T follicular helper cell (primary cell): ENCODE measurements at places on chromosomes 3 and 15.

DNA sequence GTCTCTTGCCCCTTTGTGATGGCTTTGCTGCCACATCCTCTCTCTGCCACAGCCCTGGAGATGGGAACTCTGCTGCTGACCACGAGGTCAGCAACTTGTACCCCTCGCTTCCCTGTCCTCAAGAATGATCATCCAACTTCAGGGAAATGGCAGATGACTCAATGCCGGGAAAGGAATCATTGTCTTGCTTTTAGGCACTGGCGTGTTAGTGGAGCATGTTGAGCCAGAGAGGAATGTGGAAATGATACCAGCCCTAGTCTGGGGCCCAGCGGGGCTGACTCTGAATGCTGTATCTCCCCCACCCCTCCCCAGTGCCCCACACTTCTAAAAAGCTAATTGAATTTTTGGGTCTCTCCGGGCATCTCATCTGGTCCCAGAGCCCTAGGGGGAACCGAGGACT lies 184.9 kb upstream of the BHLHE40 start:
- DNase-seq: no peak

DNA sequence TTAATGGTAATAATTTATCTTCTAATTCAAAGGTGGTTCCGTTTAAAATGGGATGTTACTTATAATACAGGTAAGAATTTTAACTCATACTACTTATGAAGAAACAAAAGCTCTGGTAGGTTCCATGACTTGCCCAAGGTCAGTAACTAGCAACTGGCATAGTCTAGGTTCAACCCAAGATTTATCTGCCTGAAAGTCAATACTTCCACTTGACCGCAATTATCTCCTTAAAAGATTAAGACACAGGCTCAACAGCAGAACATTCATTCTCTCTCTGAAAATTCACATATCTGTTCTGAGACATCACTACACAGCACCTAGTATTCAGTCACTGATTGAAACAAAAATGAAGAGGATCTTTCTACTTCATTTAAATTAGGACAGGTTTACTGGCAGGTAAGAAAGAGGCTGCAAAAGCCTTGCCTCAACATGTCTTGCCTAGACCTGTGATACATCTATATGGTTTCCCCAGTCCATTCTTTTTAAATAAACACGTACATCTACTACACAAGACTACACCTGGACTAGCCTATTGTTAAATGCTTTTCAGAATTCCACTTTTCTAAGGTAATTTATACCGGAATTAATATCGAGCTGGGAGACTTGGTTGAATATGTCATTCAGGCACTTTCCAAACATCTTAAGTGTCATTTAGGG lies 1.2 kb downstream of the CSNK1G1 start:
- DNase-seq: no peak

GRCh38 chr15:42880121-42880520 lies 40.5 kb downstream of the TTBK2 start:
- DNase-seq: no peak

- DNase-seq: no peak
Observed at GRCh38 chr3:114314282-114314681, 20.5 kb downstream of the TIGIT start.

DNA sequence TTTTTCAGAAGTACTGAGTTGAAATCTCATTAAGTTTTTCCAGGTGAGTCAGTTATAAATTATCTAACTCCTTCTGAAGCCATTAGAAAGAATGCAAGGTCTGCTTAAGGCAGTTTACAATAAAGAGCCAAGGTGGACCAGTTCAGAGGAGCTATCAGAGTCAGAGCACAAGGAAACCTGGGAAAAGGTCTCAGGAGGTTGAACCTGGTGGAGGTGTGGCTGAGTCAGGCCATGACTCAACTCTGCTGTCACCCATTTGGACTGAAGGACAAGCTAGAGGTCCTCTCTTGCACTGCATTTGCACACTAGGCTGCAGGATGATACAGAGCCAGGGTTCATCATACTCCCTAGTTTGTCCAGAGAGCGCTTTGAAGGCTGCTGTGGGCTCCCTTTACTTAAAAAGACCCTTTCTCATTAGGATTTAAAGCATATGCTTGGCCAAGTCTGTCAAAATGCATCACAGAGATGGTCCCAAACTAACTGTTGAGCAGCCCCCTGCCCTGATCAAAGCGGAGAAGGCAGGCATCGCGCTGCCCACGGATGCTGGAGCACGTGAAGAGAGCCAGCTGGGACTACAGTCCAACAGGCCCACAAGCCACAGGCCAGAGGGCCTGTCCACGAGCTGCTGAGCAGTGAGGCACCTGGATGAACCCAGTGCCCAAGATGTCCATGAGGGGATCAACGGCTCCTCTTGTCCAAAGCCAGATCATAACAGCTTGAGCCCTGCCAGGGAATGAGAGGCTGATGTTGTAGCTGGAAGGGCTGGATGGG lies 26.0 kb upstream of the MRPS22 start:
- DNase-seq: no peak

GRCh38 chr3:160842021-160843005 lies 86.3 kb downstream of the PPM1L start:
- no peak for DNase-seq

- DNase-seq: no peak
Observed at GRCh38 chr3:55544219-55544618, 57.1 kb upstream of the WNT5A start.

GRCh38 chr3:18386274-18386890 lies 38.8 kb downstream of the SATB1 start:
- DNase-seq: no peak

DNA sequence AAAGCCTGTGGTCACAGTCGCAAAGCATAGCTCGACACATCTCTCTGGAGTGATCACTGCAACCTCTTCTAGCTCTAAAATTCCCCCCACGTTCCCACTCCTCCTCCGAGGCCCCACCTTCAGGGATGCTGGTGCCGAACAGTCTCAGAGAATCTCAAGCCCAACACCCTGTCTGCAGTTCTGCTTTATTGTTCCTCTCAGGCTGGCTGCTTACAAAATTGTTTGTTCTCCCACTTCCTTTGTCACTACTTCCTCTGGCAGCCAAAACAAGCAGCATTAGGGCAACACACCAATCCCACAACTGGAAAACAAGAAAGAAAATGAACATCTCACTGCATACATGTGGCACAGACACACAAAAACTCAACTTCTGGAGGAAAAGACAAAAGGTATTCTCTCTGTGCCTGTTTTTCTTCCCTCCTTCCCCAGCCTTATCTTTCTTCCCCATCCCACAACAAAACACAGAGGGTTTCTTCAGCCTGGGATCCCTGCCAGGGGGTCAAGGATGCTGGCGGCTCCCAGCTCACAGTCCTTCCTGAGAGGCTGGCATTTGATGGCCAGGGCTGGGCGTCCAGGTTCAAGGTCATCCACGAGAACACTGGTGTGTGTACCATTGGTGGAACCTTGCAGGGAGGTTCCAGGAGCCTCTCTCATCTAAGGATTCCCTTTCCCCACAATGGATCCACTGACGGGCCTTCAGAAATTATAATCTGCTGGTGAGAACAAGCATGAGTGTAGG lies 108.4 kb downstream of the TMCO5A start:
- no peak for DNase-seq

DNA sequence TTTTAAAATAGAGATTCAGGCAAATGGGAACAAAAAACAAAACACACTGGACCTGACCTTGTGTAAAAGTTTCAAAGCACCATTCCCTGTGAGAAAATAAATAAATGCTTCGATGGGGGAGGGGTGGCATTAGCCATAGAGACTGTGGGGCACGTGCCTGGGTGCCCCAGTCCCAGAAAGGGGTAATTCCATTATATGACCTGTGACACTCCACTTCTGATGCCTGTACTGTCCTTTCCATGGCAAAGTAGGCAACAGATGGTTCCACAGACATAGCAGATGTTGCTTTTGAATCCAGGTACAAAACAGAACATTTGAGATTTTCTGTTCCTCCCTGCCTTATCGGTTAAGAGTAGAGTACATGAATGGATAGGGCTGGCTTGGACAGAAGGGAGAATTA lies 3.9 kb downstream of the PHLDB2 start:
- no peak for DNase-seq

DNA sequence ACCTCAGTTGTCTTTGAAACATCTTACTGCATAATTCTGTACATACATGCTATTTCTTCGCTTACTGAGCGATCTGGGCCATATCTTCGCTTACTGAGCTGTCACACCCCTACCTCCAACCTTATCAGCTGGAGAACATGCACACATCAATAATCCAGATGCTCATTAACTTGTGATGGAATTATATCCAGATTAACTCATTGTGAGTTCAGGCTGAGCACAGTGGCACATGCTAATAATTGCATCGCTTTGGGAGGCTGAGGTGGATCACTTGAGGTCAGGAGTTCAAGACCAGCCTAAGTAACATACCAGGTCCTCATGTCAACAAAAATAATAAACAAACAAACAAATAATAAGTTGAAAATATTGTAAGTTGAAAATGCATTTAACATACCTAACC lies 19.3 kb upstream of the ANXA2 start:
- no peak for DNase-seq

- DNase-seq: no peak
Observed at GRCh38 chr3:131082871-131083863, 56.5 kb downstream of the NEK11 start.

DNA sequence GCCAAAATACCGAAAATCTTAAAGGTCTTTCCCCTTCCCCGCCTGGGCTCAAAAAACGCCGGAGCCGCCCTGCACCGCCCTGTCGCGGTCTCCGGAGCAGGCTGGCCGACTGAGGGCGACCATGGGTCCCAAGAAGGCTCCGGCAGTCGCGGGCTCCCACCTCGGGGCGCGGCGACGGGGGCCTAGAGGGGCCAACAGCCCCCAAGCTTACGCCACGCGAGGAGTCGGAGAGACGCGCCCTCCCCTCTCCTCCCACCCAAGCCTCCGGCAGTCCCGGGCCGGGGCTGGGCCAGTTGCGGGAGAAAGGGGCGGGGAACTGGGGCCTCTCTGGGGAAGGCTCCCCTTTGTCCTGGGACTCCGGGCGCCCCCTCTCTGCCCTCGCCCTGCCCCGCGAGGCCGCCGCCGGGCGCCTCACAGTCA lies 69.2 kb downstream of the GOLGA8B start:
- no peak for DNase-seq

- no peak for DNase-seq
Observed at GRCh38 chr3:115922681-115923347, 299.5 kb downstream of the GAP43 start.

GRCh38 chr3:182981038-182981380 lies 671 bp upstream of the DCUN1D1 start:
- no peak for DNase-seq

- DNase-seq: peak; percentile 42
Observed at GRCh38 chr15:76994971-76995945, at the start of gene PSTPIP1. Gene PSTPIP1 (plus strand): TSS chr15:76995126. CDS start chr15:76995574, 448 bp downstream.

- DNase-seq: no peak
Observed at GRCh38 chr15:66233487-66234415, 19.8 kb downstream of the MEGF11 start.

DNA sequence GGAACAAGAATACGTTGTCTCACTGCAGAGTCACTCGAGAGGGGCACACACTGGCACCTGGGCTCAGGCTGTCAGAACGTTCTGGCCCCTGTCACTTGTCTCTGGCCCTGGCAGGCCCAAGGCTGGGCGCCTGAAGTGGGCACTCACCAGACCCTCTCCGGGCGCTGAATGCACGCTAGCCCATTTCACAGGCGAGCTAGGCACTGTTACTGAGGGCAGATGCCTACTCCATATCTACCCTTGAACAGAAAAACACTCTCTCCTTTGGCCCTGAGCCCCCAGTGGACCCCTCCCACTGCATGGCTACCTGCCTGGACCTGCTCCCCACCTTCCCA lies 42.3 kb upstream of the IQSEC1 start:
- no peak for DNase-seq

DNA sequence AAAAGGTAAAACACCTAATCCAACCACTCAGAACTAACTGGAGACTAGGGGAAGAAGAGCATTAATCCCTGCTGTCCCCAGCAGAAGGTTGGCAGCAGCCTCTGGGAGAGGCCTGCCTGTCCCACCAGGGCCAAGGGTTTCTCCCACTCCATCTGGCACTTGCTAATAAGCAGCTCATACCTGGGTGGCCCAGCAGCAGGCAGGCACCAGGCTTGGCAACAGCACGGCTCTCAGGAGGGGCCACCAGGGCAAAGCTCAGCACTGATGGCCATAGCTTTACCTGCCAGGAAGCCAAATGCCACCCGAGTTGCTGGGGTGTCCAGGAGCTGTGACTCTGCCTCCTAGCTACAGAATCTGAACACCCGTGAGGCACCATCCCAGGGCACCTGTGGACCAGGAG lies 58.3 kb downstream of the BOC start:
- no peak for DNase-seq

GRCh38 chr15:83476066-83476465 lies 28.9 kb downstream of the SH3GL3 start:
- no peak for DNase-seq

DNA sequence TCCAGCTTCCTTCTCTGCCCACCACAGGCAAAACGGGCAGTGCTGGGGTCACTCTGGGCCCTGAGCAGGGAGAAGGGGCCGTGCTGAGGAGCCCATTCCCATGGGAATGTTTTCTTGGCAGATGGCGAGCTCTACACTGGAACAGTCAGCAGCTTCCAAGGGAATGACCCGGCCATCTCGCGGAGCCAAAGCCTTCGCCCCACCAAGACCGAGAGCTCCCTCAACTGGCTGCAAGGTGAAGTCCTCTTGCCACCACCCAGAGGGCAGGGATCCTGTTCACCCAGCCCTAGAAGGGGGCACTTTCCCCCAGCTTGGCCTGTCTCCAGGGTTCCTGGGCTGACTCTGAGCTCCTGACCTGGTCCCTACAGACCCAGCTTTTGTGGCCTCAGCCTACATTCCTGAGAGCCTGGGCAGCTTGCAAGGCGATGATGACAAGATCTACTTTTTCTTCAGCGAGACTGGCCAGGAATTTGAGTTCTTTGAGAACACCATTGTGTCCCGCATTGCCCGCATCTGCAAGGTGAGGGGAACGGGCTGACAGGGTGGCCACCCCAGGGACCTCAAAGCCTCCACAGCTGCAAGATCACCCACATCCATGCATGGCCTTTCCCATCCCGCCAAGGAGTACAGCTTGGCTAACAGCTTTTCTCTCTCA lies 12.4 kb downstream of the CIB1 start:
- no peak for DNase-seq

DNA sequence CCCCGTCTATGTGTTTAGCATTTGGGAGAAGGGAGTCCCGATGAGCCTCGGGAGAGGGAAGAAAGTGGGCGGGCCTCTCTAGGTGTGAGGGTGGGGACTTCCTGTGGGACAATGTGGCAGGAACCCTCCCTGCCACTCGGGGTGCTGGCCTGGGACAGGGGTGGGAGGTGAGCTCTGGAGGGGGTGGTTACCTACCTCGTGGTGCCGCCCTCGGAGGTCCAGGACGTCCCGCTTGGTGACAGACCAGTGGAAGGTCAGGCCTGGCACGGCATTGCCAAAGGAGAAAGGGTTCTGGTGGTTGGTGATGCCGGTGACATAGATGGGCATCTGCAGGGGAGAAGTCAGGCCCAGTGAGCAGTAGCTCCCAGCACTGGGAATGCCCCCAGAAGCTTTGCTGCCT lies 83.5 kb downstream of the NUP210 start:
- DNase-seq: no peak

- DNase-seq: no peak
Observed at GRCh38 chr15:80272987-80273386, 21.0 kb upstream of the CTXND1 start.

DNA sequence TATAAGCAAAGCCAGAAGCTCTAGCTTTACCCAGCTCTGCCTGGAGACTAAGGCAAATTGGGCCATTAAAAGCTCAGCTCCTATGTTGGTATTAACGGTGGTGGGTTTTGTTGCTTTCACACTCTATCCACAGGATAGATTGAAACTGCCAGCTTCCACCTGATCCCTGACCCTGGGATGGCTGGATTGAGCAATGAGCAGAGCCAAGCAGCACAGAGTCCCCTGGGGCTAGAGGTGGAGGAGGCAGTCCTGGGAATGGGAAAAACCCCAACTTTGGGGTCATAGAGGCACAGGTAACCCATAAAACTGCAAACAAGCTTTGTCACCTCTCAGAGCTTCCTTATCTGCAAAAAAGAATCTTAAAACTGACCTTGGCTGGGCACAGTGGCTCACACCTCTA lies 6.6 kb downstream of the RHO start:
- DNase-seq: no peak
